ENCODE measurements at places on chromosomes 4 and X.

DNA sequence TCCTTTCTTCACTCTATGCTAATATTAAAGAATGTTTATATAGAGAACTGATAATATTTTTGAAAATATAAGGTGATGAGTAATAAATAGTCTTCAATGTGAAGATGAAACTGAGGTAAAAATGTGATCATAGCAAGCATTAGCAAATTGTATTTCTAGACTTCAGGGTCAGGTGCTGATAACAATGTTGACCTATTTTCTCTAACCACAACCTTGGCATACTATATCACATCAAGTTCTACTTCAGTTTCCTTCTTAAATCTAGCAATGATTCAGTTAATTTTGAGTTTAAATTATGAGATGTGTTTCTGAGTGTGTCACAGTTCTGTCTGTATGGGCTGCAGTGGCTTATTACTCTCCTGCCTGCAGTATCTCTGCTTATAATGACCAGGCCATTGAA is 209.4 kb downstream of the RAPGEF2 start:
- no peak for DNase-seq

- no peak for DNase-seq
Observed at GRCh38 chr4:138050601-138051000, 191.5 kb downstream of the SLC7A11 start.

GRCh38 chr4:74235135-74235534 is 73.1 kb upstream of the EPGN start:
- no peak for DNase-seq

DNA sequence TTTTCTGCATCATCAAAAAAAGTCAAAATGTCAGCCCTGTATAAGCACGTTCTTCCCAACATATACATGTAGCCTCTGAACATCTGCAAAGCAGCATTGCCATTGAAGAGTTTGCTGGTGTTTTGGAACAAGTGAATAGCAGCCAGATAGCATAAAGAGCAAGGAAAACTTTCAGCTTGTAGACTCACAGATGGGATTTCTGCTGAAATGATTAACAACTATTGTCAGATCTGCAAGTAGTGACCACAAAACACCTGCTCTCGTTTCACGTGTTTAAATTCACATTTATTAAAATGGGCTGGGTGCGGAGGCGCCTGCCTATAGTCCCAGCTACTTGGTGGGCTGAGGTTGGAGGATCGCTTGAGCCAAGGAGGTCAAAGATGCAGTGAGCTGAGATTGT is 123.7 kb downstream of the SPRY1 start:
- DNase-seq = no peak

- peak; percentile 56 for DNase-seq
Observed at GRCh38 chr4:175531405-175532091, 280.5 kb downstream of the GPM6A start.

- DNase-seq = no peak
Observed at GRCh38 chr4:57206172-57206571, 96.0 kb upstream of the IGFBP7 start.

- DNase-seq = no peak
Observed at GRCh38 chrX:143536176-143536575, 18.9 kb upstream of the SPANXN3 start.

DNA sequence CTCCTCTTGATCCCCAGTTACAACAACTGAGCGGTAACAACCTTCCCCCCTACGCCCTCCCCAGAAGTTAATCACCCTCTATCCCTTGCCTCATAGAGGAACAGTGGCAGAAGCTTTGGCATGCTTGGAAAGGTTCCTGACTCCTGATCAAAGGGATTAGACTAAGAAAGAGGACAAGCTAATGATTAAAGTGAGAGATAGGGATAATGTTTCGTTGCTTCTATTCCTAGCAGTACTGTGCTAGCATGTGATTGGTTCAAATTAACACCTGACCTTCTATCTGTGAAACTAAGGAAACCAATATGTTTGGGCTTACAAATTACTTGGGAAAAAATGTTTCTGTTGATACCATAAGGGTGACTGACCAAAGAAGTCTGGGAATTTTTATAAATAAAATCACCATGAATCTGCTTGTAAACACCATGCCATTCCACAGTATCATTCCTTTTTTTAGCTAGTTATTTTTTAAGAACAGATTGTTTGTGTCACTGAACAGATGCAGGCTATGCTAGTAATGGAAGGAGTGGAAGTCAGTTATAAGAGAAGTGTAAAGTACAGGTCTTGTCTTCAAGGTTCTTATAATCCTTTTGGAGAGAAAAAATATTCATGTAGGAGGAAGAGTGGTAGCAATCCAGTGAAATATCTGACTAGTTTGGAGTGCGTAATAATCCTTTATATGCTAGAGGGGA is 11.3 kb upstream of the ATP1B4 start:
- DNase-seq = no peak

DNA sequence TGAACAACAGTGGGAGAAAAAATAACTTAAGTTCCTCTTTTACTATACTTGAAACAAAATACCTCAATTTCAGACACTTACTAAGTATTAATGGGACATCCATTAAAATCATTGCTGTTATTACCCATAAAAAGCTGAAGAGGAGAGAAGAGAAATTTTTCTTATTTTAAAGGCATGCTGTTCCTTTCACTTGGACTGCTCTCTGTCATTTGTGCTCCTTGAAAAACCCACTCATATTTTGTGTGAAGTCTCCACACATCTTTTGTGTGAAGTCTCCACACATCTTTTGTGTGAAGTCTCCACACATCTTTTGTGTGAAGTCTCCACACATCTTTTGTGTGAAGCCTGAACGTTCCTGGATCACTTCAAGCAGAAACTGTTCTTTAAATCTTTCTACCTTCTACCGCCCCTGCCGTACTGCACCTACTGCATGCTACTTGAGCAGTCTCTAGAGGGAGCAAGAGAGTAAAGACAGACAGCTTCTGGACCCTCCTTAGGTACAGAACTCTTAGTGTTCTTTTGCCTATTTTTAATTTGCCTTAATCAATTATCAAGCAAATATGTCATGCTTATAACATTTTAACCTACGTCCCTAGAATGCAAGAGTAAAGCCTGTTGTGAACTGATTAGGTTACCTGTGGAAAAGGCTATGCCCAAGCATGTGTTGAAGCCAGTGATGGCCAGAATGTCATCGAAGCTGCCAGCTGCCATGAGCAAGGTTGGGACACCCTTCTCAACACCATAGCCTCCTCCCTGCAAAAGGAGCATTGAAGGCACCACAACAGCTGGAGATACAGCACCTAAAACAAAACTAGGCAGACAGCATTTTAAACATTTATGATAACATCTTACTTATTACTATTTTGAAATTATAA is 27.1 kb upstream of the SLC9B1 start:
- DNase-seq = peak; percentile 12

DNA sequence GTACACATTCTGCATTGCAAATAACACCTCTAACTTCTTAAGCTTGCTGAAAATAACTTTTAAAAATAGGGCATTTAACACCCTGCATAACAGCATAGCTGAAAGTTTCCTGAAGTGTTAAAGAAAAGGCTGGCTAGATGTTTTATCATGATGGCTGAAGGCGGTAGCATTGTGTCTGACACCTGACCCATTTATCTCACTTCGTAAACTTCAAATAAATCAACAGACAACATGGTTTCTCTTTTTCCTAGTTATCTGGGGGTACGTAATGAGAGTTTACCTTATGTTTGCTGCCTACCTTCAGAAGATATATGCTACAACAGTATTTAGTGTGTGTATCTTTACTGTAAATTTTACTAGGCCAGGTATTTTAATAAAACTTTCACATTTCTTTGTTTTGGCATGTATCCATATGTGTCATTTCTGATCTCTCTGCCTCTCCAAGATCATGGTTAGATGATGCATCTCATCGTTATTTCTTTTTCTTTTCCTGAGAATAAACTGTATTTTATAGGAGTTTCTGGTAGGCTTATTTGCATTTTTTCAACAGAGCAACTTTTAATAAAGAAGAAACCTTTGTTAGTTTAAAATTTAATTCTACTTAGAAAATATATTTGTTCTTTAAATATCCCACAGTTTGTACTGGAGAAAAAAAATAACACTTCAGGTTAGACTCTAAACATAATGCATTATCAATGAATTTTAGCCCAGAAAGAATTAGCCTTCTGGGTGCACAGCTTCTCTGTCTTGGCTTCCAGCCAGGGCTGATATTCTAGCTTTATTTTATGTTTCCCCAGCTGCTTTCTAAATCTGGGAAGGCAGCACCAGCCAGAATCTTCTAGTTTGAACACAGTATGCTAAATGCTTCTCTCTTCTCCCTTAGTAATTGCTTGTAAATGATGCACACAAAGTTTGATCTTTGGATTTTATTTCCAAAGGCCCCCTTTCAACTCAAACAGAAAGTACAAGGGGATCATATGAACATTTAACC is 2.9 kb downstream of the NDST4 start:
- peak; percentile 45 for DNase-seq

DNA sequence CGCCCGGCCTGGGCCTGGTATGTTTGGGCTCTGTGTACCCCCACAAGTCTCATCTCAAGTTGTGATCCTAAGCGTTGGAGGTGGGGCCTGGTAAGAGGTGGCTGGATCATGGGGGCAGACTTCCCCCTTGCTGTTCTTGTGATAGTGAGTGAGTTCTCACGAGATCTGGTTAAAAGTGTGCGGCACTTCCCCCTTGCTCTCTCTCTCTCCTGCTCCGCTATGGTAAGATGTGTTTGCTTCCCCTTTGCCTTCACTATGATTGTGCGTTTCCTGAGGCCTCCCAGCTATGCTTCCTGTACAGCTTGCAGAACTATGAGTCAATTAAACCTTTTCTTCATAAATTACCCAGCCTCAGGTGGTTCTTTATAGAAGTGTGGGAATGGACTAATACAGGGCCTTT is 53.0 kb downstream of the CHST7 start:
- DNase-seq = no peak

GRCh38 chr4:123088501-123088900 is 166.1 kb upstream of the NUDT6 start:
- DNase-seq = no peak

- no peak for DNase-seq
Observed at GRCh38 chrX:74923942-74924448, 1.3 kb downstream of the NEXMIF start.

- DNase-seq = peak; percentile 66
Observed at GRCh38 chr4:41160012-41160789, 54.1 kb downstream of the APBB2 start.

- DNase-seq = no peak
Observed at GRCh38 chr4:124555959-124556358, 156.6 kb downstream of the ANKRD50 start.

GRCh38 chr4:17335371-17335770 is 176.5 kb downstream of the QDPR start:
- no peak for DNase-seq

DNA sequence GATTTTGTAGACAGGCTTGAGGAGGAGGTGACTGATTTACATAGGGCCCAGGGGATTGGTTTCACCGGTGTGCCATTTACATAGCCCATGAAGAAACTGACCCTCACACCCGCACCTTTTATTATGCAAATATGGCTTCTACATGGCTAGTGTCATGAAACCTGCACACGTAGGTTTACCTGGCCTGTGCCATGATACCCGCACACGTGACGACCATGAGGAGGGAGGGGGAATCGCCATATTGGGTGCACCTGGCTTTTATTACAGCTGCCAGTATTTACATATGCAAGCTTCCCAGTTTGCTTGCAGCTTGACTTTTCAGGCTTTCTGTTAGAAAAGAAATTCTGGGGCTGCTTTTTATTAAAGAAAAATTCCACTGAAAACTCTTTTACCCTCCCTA is 359.7 kb downstream of the ADAM29 start:
- DNase-seq = no peak

DNA sequence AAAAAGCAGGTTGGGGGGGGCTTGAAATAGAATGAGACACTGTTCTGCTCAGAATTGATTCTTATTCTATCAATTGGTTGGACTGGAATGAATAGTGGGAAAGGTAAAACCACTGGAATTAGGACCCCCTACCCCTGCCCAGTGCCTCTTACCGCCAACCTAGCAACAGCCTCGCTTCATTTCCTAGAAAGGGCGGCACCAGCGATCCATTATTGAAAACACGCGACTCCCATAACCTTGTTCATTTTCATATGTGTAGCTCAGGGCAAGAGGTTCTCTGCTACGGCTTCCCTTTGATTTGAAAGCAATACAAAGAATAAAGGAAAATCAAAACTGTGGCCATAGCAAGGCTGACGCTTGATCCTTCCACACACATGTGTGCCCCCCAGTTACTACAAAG is 33.7 kb downstream of the IDS start:
- no peak for DNase-seq

DNA sequence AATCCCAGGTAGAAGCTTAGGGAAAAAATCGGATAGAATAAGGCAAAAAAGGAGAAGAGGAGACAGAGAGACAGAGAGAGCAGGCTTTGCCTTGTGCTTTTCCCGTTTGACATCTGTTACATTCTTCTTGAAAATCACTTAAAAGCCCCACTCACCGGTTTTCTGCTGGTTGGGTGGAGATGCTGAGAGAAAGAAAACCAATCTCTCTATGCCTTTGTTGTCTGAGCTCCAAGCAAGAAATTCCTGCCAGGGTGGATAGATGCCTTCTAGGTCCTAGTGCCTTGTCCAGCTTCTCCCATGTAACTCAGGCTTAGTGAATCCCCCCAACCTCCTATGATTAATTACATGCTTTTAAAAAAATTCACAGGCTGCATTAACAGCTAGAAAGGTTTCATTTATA is at the start of gene DCX:
Gene DCX (minus strand): TSS at position 210 of the 400 bp plus-strand sequence. CDS start 1,794 bp downstream, outside the sequence.
- no peak for DNase-seq

DNA sequence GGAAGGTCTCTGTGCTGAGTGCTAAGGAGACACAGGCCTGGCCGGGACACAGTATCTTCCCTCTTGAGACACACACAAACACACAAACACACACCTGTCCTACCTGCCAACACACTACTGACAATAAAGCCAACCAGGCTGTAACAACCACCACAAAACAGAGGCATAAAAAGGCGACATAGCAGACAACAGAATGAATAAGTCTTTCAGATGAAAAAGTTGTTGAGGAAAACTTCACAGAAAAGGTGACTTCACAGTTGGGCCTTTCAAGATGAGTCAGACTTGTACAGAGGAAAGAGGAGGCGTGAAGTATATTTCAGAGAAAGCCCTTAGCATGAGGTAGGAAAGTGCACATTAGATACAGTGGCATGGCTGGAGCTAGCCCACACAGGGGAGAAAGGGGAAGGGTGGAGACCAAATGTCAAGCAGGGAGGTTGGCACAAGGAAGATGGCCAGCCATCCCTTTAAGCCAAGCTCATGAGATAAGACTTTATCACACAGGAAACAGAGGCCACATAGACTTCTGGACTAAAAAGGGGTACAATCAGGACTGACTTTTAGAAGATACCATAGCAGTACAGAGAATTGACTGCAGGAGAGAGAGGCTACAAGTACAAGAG is 54.0 kb downstream of the SLC9A7 start:
- no peak for DNase-seq

GRCh38 chr4:22190855-22191254 is 242.3 kb upstream of the KCNIP4 start:
- no peak for DNase-seq

- no peak for DNase-seq
Observed at GRCh38 chr4:67198727-67199126, 346.6 kb downstream of the CENPC start.

DNA sequence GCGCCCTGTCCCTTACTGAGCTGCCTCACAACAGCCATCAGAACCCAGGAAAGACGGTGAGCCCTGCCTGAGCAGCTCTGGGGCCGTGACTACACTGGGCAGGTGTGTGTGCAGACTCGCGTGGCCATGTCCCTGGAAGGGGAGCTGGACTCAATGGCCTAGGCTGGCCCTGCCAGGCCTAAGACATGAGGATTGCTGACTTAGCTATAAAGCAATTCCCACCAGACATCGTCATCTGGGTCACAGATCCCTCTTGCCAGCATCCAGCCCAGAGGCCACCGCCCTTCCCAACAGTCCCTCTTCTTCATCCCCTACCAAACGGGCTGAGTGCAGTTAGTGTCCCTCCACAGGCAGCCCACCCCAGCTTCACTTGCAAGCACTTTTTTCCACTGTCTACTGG is 3.7 kb downstream of the NAA10 start:
- no peak for DNase-seq
